Left kidney (tissue), 8 donors: ENCODE measurements at places on chromosomes 12 and 14. TPM values are rescaled to one million over a fixed set of nuclear protein-coding genes. Genes with fewer than 3 reads are reported as not detected.

DNA sequence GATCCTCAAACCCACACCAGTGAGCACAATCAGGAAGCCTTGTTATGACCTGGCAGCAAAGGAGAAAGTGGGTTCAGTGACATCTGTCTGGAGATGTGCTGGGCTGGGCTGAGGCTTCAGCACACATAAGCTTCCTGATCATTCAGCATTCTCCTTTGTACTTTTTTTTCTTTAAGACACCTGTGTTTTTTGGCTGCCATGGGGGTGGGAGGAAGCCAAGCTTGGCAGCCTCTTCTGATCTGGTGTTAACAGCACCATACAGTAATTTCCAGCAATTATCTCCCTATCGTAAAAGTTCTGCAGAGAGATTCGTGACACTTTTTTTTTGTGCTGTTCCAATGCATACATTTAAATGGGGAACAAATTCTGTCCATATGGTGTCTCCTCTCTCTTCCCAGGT, 38.9 kb upstream of the RASSF3 start:
- no peak for DNase-seq

DNA sequence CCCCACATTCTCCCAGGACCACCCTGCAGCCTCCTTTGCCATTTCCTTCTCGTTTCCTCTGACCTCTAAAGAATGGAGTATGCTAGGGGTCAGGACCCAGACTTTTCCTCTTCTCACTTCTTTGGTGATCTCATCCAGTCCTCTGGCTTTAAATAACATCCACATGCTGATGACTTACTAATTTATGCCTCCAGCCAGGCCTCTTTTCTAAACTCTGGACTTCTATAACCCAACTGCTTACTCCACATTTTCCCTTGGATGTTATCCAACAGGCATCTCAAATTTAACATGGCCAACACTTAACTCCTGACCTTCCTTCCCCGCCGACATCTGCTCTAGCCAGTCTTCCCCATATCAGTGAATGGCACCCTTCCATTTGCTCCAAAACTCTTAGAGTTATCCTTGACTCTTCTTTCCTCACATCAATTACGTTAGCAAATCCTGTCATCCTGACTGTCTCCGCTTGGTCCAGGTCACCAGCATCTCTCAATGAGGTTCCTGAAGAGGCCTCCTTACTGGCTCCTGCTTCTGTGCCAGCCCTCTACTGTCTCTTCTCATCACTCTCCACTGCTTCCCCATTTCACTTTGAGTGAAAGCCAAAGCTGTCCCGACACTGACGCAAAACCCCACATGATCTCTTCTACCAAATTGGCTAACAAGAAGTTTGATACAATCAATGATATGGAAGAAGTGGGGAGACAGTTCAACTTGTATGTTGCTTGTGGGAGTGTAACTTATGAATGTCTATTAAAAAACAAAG, 42.7 kb downstream of the TMBIM6 start:
- DNase-seq = peak; percentile 53

DNA sequence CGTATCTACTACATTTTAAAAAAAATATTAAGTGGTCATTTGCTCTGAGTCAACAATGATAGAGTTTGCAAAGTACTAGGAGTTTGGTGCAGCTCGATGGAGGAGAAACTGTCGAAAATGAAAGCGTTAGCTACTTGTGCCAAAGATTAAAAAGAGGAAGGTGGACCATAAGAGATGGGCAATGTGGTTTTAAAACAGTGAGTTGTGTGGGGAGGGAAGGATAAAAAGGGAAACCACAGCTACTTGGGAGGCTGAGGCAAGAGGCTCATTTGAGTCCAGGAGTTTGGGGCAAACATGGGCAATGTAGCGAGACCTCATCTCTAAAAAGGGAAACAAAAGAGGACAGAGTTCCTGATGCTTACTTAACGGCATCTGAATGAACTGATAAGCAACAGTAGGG, 18.2 kb upstream of the STRAP start:
- no peak for DNase-seq

GRCh38 chr12:76922866-76923265, 44.0 kb upstream of the CSRP2 start:
- DNase-seq = no peak

DNA sequence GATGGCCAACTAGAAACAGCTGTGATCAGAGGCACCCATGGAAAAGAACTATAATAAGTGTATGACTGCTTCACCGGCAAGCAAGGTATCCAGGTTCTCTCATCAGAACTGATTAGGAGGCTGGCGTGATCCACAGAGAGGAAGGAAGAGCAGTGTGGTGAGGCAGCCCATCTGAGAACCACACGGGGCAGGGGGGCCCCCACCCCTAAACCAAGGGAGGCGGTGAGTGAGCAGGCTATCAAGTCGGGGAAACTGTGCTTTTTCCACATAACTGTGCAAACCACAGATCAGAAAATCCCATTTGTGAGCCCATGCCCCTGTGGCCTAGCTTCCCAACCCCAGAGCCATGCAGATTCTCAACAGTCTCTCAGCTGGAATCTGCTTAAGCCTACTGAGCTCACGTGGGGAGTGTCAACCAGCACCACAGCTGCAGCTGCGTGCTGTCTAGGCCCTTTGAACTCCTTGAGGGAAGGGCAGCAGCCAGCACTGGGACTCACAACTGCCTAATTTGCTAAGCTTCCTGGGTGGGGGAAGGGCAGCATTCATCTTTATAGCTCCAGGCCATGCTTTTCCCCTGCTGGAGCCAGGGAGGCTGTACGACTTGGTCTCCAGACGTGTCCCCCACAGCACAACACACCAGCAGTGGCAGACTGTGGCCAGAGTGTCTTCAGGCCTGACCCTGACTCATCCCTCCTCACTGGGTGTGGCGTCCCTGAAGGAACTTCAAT, 444.4 kb upstream of the ATP2B1 start:
- peak; percentile 10 for DNase-seq

DNA sequence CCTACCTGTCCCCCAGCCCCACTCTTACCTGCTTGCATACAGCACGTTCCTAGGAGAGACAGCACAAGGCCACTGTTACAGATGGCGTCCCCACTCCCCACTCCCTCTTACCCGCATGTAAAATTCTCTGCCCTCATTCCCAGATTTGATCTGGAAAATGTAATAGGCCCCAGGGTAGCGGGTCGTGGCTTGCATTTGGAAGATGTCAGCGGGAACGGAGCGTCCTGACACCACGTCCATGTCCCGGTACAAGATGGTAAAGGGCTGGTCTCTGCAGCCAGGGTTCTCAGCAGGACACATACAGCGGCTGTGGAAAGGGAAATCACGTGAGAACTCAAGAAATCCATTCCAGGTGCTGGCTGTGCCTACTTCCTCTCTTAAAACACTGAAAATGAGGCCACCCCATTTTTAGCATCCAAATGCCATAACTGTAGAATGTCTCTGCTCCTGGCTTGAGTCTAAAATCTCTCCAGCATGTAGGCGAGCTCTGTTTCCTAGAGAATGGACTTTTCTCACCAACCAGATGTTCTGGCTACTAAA, 10.1 kb upstream of the TC2N start:
- no peak for DNase-seq

- DNase-seq = no peak
Measured at GRCh38 chr12:6899837-6900519, 4.6 kb upstream of the LRRC23 start.

DNA sequence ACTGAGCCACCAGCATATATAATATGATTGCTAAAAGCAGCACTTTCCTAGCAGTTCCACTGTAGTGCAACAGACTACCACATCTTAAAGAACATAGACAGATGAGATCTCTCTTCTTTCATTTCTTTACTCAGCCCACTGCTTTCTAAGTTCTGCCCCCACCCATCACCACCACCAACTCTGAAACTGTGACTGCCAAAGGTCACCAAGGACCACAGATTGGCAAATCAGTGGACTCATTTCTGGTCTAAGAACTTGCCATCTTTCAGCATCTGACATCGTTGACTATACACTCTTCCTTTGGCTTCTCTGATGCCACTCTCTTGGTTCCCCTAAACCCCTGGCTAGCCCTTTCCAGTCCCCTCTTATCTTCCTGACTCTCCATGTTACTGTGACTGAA, 38.4 kb downstream of the IFNG start:
- DNase-seq = no peak

DNA sequence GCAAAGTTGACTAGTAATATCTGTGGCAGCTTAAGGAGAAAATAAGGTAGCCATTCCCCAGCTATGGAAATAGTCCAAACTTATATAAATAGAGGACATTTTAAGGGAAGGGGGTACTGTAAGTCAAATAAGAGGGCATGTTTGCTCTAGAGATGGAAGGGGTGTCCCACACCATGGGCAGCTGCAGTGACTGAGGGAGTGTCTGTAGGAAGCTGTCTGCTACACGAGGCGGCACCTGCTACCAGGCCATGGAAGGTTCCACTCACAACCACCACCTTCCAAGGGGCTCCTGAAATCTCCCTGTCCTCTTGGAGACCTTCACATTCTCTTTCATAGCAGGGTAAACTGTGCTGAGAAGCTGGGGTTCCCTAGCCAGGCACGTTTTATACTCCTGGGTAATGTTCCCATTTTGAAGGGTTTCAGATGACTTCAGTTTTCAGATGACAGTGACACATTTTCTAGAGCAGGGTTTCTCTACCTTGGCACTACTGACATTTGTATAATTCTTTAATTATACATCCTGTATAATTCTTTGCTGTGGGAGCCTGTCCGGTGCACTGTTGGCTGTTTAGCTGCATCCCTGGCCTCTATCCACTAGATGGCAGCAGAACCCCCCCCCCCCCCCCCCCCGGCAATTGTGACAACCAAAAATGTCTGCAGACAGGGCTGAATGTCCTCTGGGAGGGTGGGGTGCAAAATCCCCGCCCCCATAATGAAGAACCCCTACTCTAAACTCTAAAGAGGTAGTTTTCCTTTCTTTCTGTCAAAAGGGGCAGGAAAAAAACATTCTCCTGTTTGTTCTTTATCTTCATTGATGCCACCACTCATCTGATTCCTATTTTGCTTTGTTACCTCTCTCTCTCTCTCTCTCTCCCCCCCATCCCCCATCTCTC, 11.6 kb upstream of the SMCO2 start:
- DNase-seq = no peak

DNA sequence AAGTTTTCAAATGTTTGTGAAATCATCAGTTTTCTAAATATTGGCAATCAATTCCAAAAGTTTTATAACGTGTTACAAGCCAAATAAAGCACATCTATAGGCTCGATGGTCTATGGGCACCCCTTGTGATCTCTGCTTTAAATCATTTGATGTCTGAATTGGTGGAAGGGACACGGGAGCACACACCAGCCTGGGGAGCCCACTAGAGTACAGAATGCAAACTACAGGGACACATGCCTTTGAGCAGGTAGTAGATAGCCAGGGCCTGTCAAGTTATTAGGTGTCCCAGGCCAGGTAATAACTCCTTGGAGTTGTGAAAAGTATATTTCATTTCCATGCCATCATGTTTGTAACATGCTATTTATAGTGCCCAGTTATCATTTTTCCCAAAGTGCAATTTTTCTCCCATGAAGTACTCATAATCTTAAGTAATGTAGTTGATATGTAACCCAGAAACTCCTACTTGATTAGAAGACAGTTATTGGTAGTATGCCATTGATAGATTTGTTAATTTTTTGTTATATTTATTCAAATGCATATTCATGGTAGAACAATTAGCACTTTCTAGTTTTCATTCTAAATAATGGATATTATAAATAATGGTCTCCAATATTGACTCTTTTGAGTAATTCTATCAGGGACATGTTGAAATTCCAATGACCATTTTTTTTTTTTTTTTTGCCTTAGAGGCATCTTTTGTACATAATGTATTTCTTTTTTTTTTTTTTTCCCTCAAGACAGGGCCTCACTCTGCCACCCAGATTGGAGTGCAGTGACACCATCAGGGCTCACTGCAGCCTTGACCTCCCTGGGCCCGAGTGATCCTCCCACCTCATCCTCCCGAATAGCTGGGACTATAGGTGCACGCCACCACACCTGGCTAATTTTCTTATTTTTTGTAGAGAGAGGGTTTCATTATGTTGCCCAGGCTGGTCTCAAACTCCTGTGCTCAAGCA, 96.9 kb upstream of the FGD4 start:
- DNase-seq = no peak

DNA sequence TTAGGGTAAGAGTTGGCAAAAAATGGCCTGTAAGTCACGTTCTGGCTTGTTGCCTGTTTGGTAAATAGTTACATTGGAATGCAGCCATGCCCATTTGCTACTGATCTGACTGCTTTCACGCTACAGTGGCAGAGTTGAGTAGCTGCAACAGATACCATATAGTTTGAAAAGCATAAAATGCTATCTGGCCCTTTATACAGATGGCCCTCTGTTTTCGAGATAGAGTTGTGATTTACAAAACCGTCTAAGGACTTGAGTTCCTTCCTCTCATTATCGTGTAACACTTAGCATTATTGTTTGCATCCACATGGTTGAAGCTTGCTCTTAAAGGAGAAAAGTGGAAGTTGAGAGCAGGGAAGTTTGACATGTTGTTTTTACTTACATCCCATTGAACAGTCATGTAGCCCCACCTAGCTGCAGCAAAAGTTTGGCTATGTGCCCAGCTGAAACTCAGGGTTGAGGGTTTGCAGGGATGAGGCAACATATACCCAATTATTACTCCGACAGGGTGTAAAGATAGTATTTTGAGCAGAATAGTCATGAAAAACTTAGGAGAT, 11.3 kb upstream of the SCFD1 start:
- no peak for DNase-seq

The DAZAP2 gene
- 271 TPM for polyA plus RNA-seq

The SIX4 gene
- polyA plus RNA-seq = 8.6 TPM

The PLEKHH1 gene
- 87.7 TPM for polyA plus RNA-seq

The OR11H12 gene
- polyA plus RNA-seq = not detected

The RPAP3 gene
- 54.1 TPM for polyA plus RNA-seq

The PIANP gene
- 12.1 TPM for polyA plus RNA-seq

The ESR2 gene
- 2.0 TPM for polyA plus RNA-seq

The PPP4R4 gene
- 0.32 TPM for polyA plus RNA-seq

The SMOC1 gene
- polyA plus RNA-seq = 1.7 TPM
